Activated CD4-positive, alpha-beta T cell treated with anti-CD3 and anti-CD28 coated beads, Interleukin-2, amount 50 U/mL, for 1 hour (primary cell): ENCODE measurements at places on chromosomes 13 and 19.

DNA sequence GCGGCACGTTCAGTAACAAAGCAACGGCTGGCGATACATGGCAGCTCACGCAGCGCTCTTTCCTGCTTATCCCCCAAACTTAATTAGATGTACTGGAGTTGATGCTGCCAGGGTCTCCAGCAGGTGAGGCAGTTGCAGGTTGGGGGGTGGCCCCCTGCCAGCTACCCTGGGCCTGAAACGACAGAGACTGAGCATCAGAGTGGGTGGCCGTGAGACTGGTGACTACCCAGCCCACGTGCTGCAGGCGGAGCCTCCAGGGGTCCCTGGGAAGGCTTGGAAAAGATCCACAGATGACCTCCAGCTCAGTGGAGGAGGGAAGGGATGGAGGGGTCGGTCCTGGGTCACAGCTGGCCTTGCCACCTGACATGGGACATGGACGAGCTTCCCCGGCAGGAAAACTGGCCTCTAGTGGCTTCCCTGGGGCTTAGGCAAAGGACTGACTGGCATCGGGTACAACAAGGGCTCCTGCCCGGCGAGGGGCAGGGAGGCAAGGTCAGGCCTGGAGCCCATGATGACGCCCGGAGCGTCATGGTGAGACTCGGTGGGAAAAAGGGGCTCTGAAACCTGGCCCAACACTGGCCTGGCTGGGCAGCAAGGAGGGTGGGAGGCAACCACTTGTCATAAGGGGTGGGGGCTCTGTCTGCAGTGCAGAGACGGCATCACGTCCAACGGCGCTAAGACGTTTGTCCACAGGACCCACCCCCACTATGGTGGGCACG lies 24.0 kb downstream of the CILP2 start:
- DNase-seq: no peak

DNA sequence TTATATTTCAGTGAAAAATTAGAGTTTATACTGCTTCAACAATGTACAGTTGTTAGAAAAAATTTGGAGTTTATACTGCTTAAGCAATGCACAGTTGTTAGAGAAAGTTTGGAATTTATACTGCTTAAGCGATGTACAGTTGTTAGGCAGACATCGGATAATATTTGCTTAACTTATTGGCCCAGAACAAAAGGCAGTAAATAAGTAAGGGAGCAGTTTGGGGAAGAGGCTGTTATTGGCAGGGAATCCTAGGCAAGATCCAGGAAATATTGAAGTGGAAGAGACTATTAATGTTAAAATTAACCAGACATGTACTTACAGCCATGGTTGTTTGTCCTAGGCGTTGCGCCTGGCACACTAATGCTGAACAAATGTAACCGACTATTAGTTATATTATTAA lies 166.9 kb downstream of the GPC5 start:
- DNase-seq: no peak

GRCh38 chr19:14061081-14061749 lies 661 bp downstream of the PALM3 start:
- DNase-seq: no peak

- no peak for DNase-seq
These were observed 612.6 kb downstream of the DACH1 start for GRCh38 chr13:71254384-71254783.

GRCh38 chr19:8631425-8631819 lies 989 bp downstream of the NFILZ start:
- no peak for DNase-seq

DNA sequence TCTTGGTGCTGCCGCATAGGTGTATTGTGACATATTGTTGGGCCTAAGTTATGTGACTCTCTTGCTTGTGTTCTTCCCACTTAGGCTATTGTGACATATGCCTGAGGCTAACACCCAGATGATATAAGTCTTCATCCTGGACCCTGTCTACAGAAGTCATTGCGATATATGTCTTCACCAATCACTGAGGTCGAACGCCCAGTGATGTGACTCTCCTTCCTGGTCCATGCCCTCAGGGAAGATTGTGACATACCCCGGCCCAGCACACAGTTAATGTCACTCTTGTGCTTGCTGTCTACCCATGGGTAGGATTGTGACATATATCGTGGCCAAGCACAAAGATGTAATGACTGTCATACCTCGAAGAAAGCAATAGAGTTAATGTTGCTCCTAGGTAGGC lies 16.9 kb upstream of the ZNF730 start:
- DNase-seq: no peak

DNA sequence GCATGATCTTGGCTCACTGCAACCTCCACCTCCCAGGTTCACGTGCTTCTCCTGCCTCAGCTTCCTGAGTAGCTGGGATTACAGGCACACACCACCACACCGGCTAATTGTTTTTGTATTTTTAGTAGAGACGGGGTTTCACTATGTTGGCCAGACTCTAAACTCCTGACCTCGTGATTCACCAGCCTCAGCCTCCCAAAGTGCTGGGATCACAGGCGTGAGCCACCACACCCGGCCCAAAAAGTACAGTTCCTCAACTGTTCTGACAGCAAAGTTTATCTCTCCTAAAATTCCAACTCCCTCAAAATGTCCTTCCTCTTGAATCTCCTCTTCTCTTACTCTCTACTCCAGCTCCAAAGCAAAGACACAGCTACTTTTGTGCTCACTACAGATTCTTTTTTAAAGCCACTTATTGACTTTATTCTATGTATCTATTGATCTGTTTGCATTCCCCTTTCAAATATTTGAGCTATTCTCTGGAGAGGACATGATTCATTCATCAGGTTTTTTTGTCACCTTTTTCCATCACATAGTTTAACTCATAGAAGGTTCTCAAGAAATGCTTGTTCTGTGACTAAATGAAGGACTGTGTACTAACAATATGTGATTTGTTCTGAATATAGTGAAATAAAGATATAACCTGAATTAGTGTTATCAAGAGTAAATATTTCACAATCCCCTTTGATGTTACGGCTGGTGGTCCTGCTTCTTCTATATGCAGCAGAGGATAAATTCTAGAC lies 142.2 kb downstream of the TBC1D4 start:
- DNase-seq: no peak

GRCh38 chr19:44003461-44004009 lies 778 bp downstream of the ZNF230 start:
- no peak for DNase-seq

- no peak for DNase-seq
These were observed 45.3 kb upstream of the TRPC4 start for GRCh38 chr13:37914781-37915391.

- no peak for DNase-seq
These were observed 114.2 kb upstream of the MIR17HG start for GRCh38 chr13:91233291-91233690.

- no peak for DNase-seq
These were observed 406.8 kb upstream of the HTR2A start for GRCh38 chr13:47303626-47304025.

GRCh38 chr19:18776736-18777135 lies 14.4 kb downstream of the COMP start:
- no peak for DNase-seq

DNA sequence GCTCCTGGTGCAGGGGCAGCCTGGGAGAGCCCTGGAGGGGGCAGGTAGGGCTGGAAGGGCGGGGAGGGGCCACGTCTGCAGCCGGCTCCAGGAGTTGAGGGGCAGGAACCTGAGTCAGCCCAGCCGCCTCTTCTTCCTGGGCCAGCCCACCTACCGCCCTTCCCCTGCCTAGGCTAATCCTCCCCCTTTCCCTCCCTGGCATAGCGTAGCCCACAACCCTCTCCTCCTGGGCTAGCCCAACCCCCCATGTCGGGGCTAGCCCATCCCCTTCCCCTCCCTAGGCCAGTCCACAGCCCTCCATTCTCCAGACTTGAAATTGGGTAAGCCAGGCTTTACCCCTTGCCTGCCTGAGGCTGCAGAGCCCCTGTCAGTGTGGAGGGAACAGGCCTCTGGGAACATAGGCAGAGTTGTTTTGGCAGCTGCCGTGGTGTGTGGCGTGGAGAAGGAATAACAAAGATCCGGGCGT lies 20.6 kb upstream of the WDR18 start:
- no peak for DNase-seq

DNA sequence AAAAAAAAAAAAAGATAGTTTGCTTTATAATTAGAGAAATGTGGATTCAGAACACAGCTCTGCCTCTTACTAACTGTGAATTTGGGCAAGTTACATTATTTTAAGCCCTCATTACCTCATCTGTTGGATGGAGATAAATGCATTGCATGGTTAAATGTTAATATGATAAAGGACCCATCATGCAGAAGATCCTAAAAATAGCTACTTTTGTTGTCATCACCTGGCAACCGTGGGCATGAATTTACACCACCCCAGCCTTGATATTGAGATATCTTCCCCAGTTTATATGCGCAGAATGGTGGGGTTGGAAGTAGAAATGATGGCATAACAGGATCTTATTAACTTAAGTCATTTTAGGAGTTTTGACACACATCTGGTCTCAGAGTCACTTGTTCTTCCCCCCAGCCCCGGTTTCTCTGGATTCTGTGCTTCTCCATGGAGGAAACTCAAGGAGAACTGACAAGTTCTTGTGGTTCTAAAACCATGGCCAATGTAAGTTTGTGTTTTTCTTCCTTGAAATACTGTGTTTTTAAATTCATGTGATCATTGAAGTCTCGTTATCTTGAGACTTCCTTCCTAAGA lies 8.9 kb downstream of the ZNF546 start:
- no peak for DNase-seq

- DNase-seq: no peak
These were observed 9.3 kb downstream of the MAP3K10 start for GRCh38 chr19:40200341-40201099.

GRCh38 chr13:33045851-33046592 lies 29.8 kb downstream of the KL start:
- no peak for DNase-seq

GRCh38 chr19:49684983-49685553 lies 4.3 kb upstream of the ADM5 start:
- DNase-seq: no peak

DNA sequence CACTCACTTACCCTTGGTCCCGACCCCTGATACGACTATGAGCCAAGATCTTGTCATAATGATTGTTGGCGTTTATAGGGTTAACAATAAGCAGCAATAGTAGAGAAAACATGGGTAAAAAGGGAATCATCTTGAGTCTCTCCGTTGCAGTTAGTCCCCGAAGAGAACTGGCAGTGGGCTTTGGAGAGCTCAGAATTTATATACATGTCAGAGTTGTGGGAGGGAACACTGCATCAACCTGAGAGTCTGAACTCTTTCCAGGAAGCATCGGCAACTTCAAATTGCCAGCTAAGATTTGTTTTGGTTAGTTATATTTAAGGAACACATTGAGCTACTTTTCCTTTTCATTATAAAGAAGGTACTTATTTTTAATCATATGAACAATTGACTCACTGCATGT lies at the start of gene POSTN:
POSTN (minus strand) TSS at position 172 of the 400 bp plus-strand sequence; CDS start at position 130, 42 bp downstream.
- DNase-seq: no peak

GRCh38 chr13:48411147-48411794 lies 1.6 kb downstream of the LPAR6 start:
- no peak for DNase-seq

DNA sequence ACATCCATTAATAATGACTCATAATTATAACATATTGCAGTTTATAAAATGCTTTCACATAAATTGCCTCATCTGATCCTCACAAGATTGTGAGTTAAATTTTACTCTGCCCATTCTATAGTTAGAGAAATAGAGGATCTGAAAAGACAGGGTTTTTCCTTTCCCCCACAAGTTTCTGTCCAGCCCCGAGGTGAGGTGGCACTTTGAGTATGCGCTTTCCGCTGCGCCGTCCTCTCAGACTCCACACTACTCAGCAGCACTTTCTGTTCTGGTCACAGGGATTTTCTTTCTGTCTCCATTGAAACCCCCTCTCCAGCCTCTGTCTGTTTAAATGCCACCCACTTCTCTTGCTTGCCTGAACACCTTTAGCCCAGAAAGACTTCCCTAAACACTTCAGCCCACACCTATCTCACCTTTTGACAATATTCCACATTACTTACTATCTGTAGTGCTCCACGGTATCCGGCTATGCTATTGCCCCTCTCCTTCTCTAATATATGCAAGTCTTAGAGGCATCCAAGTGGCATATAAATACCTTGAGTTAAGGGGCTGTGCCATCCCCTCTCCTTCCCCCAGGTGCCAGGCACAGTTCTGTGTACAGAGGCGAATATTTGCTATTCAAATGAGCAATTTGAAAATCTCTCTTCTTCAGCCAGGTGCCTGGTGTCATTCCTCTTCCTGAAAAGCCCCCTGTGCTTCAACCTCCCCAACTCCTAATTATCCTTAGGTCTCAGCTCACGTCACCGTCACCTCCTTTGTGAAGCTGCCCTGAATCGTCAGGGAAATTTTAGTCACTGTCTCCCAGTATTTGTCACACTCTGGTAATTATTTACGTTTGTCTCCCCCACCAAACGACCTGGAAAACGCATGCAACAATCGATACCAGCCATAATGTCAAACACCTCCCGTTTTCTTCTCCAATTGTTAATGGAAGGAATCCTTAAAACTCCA lies 268.7 kb downstream of the NHLRC3 start:
- no peak for DNase-seq

DNA sequence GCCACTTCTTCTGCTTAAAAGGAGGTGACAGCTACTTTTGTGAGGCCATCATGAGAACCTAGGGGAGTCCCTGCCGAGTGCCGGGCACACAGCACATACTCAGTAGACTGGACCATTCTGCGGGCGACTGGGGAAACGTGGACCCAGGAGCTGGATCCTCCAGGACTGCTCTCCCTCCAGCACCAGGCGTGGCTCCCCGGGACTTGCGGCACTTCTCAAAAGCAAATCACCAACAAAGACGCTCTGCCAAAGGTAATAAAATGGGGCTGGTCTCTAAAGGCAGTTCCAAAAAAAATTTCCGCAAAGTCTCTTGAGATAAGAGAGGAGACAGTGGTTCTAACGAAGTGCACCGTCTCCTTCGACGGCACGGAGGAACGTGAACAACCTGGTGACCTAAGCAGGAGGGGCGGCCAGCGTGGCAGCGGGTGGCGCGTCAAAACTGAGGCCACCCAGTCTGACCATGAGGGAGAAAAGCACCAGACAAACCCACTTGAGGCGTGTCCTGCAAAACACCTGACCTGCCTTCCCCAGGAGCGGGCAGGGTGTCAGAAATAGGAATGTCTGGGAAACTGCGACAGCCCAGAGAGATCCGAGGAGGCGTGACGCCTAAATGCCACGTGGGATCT lies 1.4 kb upstream of the TMPRSS9 start:
- no peak for DNase-seq

GRCh38 chr13:94992036-94992960 lies 280.0 kb upstream of the SOX21 start:
- DNase-seq: no peak
